Caki2 (cell line): ENCODE measurements at places on chromosomes 3 and 15. TPM values are rescaled to one million over a fixed set of nuclear protein-coding genes. Genes with fewer than 3 reads are reported as not detected.

HGD gene
- total RNA-seq, result 73.3 and 81.7 TPM in 2 replicates

DNA sequence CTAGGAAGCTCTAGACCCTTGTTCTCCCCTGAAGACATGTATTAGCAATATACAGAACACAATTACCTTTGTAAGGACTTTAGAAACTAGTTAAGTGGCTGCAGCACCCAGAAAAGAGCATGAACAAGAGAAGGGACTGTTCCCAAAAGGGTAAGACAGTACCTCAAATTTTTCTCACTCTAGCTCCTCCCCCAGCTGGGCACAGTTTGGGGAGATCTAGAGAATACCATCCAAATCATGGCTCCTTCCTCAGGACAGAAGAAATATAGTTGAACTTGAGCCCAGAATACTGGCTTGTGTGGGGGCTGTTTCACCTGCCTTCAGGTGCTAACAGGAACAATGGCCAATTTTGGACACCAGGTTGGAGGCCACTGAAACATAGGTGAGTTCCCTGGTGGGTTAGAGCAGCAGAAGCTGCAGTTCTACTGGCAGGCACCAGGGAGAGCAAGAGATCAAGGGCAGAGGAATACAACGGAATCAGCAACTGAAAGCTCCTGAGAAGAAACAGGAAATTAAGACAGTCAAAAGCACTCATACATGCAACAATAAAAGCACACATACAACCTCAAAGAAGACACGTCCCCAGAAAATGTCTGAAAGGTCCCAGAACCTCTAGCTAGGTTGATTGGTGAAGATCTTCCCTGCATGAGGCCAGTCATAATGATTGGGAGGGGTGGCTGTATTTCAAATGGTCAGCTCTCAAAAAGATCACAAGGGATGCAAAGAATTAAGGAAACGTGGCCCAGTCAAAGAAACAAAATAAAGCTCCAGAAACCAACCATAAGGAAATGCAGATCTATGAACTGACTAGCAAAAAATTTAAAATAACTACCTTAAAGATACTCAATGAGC, 104.9 kb upstream of the ASB14 start:
- DNase-seq, result peak; percentile 44

DNA sequence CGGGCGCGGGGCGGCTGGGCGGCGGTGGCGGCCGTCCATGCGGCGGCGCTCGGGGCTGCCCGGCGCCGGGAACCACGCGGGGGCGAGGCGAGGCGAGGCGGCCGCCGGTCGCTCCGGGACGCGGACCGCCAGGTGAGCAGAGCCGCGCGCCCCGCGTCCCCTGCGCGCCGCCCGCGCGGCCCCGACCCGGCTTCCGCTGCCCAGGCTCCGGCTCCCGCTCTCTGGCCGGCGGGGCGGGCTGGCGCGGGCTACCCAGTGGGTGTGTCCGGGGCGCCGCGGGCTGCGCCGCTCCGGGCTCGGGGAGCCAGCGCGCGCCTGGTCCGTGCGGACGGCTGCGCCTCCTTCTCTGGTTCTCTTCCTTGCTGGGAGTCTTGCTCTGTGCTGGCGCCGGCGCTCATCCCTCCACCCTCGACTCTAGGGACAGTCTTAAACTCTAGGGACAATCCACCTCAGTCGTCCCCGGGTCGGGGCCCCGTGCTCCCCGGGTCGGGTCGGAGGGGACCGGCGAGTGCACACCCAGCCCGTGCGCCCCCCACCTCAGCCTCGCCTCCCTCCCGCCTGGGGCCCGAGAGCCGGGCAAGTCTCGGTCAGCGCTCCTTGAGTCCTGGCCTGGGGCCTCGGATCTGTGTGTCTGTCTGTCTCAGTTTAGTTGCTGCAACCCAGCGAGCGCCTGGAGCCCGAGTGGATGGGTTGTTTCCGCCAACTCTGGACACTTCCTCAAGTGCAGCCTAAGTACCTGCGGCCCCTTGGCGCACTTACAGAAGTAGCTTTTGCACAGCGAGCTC, 488 bp downstream of the THSD4 start:
- peak; percentile 58 for DNase-seq

GRCh38 chr3:71086777-71087142, 496.8 kb downstream of the FOXP1 start:
- no peak for DNase-seq
